ENCODE measurements at places on chromosomes 2 and 18. TPM values are rescaled to one million over a fixed set of nuclear protein-coding genes. Genes with fewer than 3 reads are reported as not detected.
A peak's percentile ranks its signal among the peaks of the same experiment; 100 is the strongest.

GRCh38 chr2:209526561-209526960 is 102.7 kb downstream of the MAP2 start:
- DNase-seq = no peak
- H3K4me1 ChIP-seq = peaks cover 43% of the 10 kb centered on the region
- H3K4me3 ChIP-seq = no peak overlapping the region
- no peaks in the 10 kb centered on the region for H3K27me3 ChIP-seq
- peak overlapping the region; percentile 95 for H3K27ac ChIP-seq

DNA sequence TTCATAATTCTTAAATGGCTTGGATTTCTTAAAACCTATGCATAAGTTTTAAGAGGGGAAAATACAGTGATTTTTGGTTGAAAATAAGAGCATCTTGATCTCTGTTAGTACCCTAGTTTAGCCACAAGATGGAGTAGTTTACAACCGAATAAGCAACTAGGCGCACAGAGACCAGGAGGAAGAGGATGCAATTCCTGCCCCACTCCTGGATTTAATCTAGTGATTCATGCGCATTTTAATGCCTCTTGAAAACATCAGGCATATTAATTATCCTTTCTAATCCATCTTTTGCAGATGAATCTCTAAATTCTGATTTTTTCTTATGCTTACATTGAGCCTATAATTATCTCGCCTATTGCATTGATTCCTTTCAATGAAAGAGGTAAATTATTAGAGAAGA is 76.7 kb downstream of the MRPS9 start:
- H3K4me1 ChIP-seq = no peaks in the 10 kb centered on the region
- H3K27me3 ChIP-seq = no peaks in the 10 kb centered on the region
- no peak overlapping the region for H3K4me3 ChIP-seq
- H3K36me3 ChIP-seq = no peaks in the 10 kb centered on the region

DNA sequence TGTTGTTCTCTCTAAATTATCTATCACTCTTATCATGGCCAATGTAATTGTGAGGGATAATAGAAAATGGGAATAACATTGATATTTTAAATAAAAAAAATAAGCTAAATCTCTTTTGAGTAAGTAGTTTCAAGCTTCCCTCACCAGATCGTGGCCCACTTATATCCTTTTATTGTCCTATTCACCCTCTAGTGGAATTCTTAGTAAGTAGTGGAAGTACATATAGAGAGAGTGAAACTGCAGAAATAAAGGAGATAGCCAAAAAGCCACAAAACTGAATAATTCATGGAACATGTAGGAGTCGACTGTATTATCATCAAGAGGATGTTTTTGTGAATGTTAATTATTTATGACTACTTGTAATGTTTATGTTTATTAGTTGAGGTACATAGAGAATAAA is 66.1 kb upstream of the DTNA start:
- H3K36me3 ChIP-seq = no peaks in the 10 kb centered on the region
- no peak overlapping the region for H3K27ac ChIP-seq
- H3K4me3 ChIP-seq = no peak overlapping the region
- DNase-seq = no peak
- H3K27me3 ChIP-seq = no peaks in the 10 kb centered on the region
- H3K4me1 ChIP-seq = peaks cover 3% of the 10 kb centered on the region

GRCh38 chr18:45958027-45958426 is 9.1 kb downstream of the EPG5 start:
- peaks cover 36% of the 10 kb centered on the region for H3K36me3 ChIP-seq
- no peak overlapping the region for H3K4me3 ChIP-seq
- H3K4me1 ChIP-seq = peaks cover 38% of the 10 kb centered on the region
- no peak for DNase-seq
- no peak overlapping the region for H3K27ac ChIP-seq
- no peaks in the 10 kb centered on the region for H3K27me3 ChIP-seq

DNA sequence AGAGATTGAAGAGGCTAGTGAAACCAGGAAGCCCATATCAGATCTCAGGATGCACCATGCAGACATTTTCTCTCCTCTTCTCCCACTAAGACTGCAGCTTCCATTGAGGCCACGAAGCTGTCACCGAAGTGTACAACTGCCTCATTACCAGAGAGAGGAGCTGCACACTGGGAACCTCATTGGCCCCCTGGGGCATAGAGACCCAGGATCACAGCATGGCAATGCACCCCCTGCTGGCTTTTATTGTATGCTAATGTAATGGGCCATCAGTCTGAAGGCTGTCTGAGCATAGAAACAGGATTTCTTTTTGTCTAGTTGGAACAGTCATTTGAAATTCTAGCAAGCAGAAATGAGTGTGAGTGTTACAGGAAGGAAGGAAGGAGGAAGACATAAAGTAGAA is 861.6 kb upstream of the CELF4 start:
- no peak for DNase-seq
- H3K27ac ChIP-seq = no peak overlapping the region
- H3K27me3 ChIP-seq = no peaks in the 10 kb centered on the region
- H3K36me3 ChIP-seq = no peaks in the 10 kb centered on the region
- no peak overlapping the region for H3K4me3 ChIP-seq
- no peaks in the 10 kb centered on the region for H3K4me1 ChIP-seq

DNA sequence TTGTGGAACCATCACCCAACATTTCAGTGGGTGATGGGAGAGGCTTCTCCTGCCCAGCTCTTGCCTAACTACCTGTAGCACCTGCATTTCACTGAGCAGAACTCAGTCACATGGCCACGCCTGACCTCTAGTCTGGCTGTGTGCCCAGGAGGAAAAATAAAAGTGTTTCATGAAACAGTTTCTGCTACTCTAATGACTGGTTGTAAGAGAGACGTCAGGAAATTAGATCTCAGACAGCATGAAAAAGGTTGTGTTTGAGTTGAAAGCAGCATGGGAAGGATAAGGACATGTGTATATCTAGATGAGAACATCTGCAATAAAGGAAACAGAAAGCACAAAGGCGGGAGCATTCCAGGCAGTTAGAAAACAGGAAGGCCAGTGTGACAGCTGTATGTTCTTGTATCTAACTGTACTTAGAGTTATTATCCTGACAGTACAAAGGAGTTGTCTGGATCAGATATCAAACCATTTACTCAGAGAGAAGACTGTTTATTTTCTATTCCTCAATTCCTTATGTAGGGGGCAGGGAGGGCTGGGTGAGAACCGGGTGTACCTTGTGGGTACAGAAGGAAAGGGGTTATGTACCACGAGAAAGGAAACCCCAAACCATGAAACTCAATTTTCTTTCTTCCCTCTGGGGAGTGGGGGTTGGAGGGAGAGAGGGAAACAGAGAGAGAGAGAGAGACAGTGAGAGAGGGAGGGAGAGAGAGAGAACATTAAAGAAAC is 307.4 kb upstream of the VWC2L start:
- no peaks in the 10 kb centered on the region for H3K36me3 ChIP-seq
- no peak for DNase-seq
- no peaks in the 10 kb centered on the region for H3K27me3 ChIP-seq
- H3K27ac ChIP-seq = no peak overlapping the region
- no peaks in the 10 kb centered on the region for H3K4me1 ChIP-seq

- no peak for DNase-seq
- no peak overlapping the region for H3K27ac ChIP-seq
- no peaks in the 10 kb centered on the region for H3K27me3 ChIP-seq
- H3K36me3 ChIP-seq = no peaks in the 10 kb centered on the region
- no peak overlapping the region for H3K4me3 ChIP-seq
- no peaks in the 10 kb centered on the region for H3K4me1 ChIP-seq
Measured at GRCh38 chr2:38731090-38731489, 20.1 kb downstream of the SRSF7 start.

GRCh38 chr2:239049421-239050251 is 201.8 kb downstream of the TWIST2 start:
- DNase-seq = no peak
- H3K27me3 ChIP-seq = no peaks in the 10 kb centered on the region
- H3K4me1 ChIP-seq = no peaks in the 10 kb centered on the region
- no peak overlapping the region for H3K27ac ChIP-seq

GRCh38 chr2:73952499-73953446 is 26.1 kb downstream of the DGUOK start:
- H3K4me3 ChIP-seq = no peak overlapping the region
- H3K4me1 ChIP-seq = no peaks in the 10 kb centered on the region
- no peak for DNase-seq
- H3K36me3 ChIP-seq = peaks cover 95% of the 10 kb centered on the region
- H3K27me3 ChIP-seq = no peaks in the 10 kb centered on the region

GRCh38 chr18:47992976-47993375 is 62.5 kb upstream of the SMAD2 start:
- H3K4me3 ChIP-seq = no peak overlapping the region
- no peaks in the 10 kb centered on the region for H3K36me3 ChIP-seq
- no peaks in the 10 kb centered on the region for H3K27me3 ChIP-seq
- no peak overlapping the region for H3K27ac ChIP-seq
- no peaks in the 10 kb centered on the region for H3K4me1 ChIP-seq
- DNase-seq = no peak

DNA sequence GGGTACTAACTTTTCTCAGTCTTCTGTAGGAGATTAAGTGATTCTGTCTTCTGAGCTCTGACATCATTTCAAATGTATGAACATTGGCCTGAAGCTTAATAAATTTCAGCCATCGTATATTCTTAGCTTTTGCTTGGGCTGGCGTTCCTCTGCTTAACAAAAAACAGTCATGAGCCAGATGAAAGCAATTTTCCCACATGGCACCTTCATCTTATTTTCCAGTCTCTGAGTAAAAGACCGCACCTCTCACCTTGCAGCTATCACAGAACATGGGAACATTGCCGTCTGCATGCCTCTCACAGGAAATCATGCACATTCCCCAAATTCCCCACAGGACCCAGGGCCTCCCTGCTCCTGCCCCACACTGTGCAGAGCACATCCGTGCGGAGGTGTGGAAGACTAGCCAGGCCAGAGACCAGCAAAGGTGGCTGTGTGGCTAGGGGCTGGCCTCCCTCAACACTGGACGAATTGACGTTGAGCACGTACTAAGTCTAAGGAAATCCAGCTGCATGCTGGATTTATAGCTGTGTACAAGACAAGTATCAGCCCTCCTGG is 531.8 kb upstream of the ID2 start:
- no peak overlapping the region for H3K4me3 ChIP-seq
- H3K36me3 ChIP-seq = no peaks in the 10 kb centered on the region
- no peak overlapping the region for H3K27ac ChIP-seq
- H3K27me3 ChIP-seq = no peaks in the 10 kb centered on the region
- peaks cover 28% of the 10 kb centered on the region for H3K4me1 ChIP-seq
- DNase-seq = no peak

- no peaks in the 10 kb centered on the region for H3K4me1 ChIP-seq
- DNase-seq = no peak
- H3K27ac ChIP-seq = no peak overlapping the region
Measured at GRCh38 chr2:22347306-22347705, 1037.7 kb upstream of the KLHL29 start.

DNA sequence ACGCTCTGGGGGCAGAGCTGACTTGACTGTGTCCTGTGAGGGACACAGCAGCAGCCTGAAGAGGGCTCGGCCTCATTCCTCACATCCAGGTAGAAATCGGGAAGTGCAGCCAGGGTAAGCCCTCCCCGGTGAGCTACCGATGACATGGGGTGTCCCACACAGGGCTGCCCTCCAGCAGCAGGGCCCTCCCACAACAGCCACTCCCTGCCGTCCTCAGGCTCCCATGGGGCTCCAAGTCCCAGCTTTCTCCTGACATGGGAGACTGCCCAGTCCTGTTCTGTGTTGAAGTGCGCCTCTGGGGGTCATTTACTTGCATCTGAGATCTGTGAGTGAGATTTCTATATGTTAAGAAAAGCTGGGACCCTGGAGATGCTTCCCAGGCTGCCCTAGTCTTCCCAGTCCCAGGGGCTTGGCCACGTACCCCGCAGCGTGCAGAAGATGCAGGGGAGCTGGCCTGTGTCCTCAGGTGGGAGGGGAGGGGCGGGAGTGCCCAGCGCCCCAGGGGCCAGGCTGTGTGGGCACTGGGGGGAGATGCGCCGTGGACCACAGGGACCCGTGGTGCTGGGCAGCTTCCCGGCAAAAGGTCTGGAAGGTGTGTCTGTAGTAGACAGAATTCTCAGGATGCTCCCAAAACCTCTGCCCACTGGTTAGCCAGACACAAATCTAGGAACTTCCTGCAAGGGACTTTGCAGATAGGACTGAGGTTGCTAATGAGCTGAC is 87.9 kb downstream of the FAM168B start:
- peaks cover 54% of the 10 kb centered on the region for H3K27me3 ChIP-seq
- H3K36me3 ChIP-seq = no peaks in the 10 kb centered on the region
- DNase-seq = no peak

- no peak overlapping the region for H3K4me3 ChIP-seq
- no peak overlapping the region for H3K27ac ChIP-seq
- peaks cover 4% of the 10 kb centered on the region for H3K4me1 ChIP-seq
Measured at GRCh38 chr2:186617771-186618170, 27.9 kb downstream of the ITGAV start.

GRCh38 chr2:184416146-184416913 is 182.0 kb upstream of the ZNF804A start:
- no peak overlapping the region for H3K4me3 ChIP-seq
- no peak for DNase-seq
- no peaks in the 10 kb centered on the region for H3K27me3 ChIP-seq
- H3K27ac ChIP-seq = no peak overlapping the region
- no peaks in the 10 kb centered on the region for H3K4me1 ChIP-seq

- DNase-seq = peak; percentile 97
- peak within 1 kb of the TSS; percentile 54 for H3K4me3 ChIP-seq
- H3K27ac ChIP-seq = peak within 1 kb of the TSS; percentile 53
- H3K36me3 ChIP-seq = peaks cover 51% of the 10 kb centered on the region
- no peaks in the 10 kb centered on the region for H3K27me3 ChIP-seq
Measured at GRCh38 chr2:85354286-85355072, at the start of the genes ELMOD3 and RETSAT. Gene ELMOD3, plus strand, starts transcription at chr2:85354769. Its CDS starts 2,430 bp downstream, at chr2:85357199. Gene RETSAT, minus strand, starts transcription at chr2:85354528. Its CDS starts 21 bp downstream, at chr2:85354507.

Gene EGR4
- not detected for total RNA-seq

Gene MOGAT1
- not detected for total RNA-seq

Gene NRP2
- total RNA-seq = 13.2 TPM

Gene TWIST2
- total RNA-seq = 33.9 TPM

Gene HOXD9
- 1.8 TPM for total RNA-seq

Gene ZBTB7C
- total RNA-seq = 0.50 TPM

Gene PLEKHH2
- 4.5 TPM for total RNA-seq

Gene SLC14A1
- total RNA-seq = 5.1 TPM

Gene MFSD2B
- total RNA-seq = not detected

Gene ANKRD62
- not detected for total RNA-seq

Gene PREB
- 101 TPM for total RNA-seq
